ENCODE measurements at places on chromosomes 3 and 15. TPM values are rescaled to one million over a fixed set of nuclear protein-coding genes. Genes with fewer than 3 reads are reported as not detected.

GRCh38 chr15:62637950-62638619 lies 404.5 kb upstream of the TPM1 start:
- H3K27ac ChIP-seq = no peak overlapping the region
- H3K36me3 ChIP-seq = no peaks in the 10 kb centered on the region

SCG3 gene
- 37.0 TPM for total RNA-seq

GRCh38 chr3:165148876-165149441 lies 47.2 kb downstream of the SLITRK3 start:
- H3K27ac ChIP-seq = no peak overlapping the region
- no peaks in the 10 kb centered on the region for H3K4me1 ChIP-seq
- DNase-seq = no peak
- no peak overlapping the region for H3K4me3 ChIP-seq

- H3K4me1 ChIP-seq = no peaks in the 10 kb centered on the region
- DNase-seq = no peak
- H3K36me3 ChIP-seq = no peaks in the 10 kb centered on the region
- H3K27me3 ChIP-seq = no peaks in the 10 kb centered on the region
Observed at GRCh38 chr3:105513042-105513441, 146.3 kb downstream of the ALCAM start.

GRCh38 chr15:64903326-64903950 lies 8.3 kb upstream of the ANKDD1A start:
- H3K36me3 ChIP-seq = peaks cover 6% of the 10 kb centered on the region
- H3K27me3 ChIP-seq = peaks cover 3% of the 10 kb centered on the region
- H3K27ac ChIP-seq = no peak overlapping the region
- peaks cover 10% of the 10 kb centered on the region for H3K4me1 ChIP-seq
- H3K4me3 ChIP-seq = no peak overlapping the region

RBSN gene
- total RNA-seq = 25.7 TPM

IDH2 gene
- total RNA-seq = 133 TPM

DNA sequence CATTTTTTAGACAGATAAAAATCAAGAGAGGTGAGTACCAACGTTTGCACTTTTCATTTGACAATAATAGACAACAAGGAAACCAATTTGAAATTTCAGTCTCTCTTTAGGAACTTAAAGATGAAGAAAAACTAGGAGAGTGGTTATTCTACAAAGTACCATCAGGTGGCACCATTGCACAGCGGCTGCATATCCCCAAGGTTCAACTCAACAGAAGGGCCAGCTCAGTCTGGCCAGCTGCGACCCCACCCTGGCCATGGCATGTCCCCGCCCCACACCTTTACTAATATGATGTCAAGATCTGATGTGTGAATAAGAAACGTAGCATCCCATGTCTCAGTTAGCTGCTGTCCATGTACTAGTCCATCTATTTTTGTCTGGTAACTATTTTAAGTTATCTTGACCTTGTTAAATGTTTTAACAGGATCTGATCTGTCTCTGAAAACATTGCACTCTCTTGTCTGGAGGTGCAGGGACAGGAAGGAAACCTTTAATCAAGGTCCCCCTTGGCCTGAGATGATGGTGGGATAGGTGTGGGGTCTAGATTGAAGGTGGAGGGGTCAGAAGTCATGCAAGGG lies 35.5 kb upstream of the CGNL1 start:
- peak; percentile 55 for DNase-seq
- H3K27ac ChIP-seq = peak overlapping the region; percentile 73
- no peak overlapping the region for H3K4me3 ChIP-seq
- H3K27me3 ChIP-seq = peaks cover 14% of the 10 kb centered on the region
- no peaks in the 10 kb centered on the region for H3K36me3 ChIP-seq

ARL6IP5 gene
- total RNA-seq = 86.2 TPM

- H3K4me3 ChIP-seq = no peak overlapping the region
- DNase-seq = no peak
- peaks cover 9% of the 10 kb centered on the region for H3K27me3 ChIP-seq
- H3K4me1 ChIP-seq = no peaks in the 10 kb centered on the region
- no peak overlapping the region for H3K27ac ChIP-seq
Observed at GRCh38 chr15:70474471-70475406, 288.6 kb downstream of the UACA start.

DNA sequence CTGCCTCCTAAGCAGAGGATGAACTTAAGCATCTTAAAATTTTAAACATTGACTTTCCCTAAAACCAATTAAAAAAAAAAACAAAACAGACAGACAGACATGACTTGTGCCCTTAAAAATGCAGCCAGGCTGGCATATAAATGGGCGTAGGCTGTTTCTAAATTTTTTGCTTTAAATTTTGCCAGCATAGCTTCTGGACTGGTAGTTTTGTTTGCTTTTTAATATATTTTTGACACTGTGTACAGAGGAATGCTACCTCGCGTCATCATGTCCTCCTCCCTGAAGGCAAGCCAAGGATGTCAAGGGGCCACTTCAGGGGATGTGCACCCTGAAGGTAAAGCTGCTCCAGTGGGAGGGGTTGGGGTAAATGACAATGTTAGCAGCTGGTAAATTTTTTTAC lies 134.8 kb downstream of the PGPEP1L start:
- H3K36me3 ChIP-seq = no peaks in the 10 kb centered on the region
- H3K27ac ChIP-seq = no peak overlapping the region
- H3K4me1 ChIP-seq = peaks cover 18% of the 10 kb centered on the region
- peaks cover 1% of the 10 kb centered on the region for H3K27me3 ChIP-seq
- no peak for DNase-seq
- no peak overlapping the region for H3K4me3 ChIP-seq

GRCh38 chr3:13229273-13229949 lies 156.2 kb upstream of the IQSEC1 start:
- no peak overlapping the region for H3K27ac ChIP-seq
- H3K4me3 ChIP-seq = no peak overlapping the region
- H3K36me3 ChIP-seq = peaks cover 12% of the 10 kb centered on the region
- H3K27me3 ChIP-seq = peaks cover 5% of the 10 kb centered on the region
- no peak for DNase-seq
- H3K4me1 ChIP-seq = peaks cover 13% of the 10 kb centered on the region

DNA sequence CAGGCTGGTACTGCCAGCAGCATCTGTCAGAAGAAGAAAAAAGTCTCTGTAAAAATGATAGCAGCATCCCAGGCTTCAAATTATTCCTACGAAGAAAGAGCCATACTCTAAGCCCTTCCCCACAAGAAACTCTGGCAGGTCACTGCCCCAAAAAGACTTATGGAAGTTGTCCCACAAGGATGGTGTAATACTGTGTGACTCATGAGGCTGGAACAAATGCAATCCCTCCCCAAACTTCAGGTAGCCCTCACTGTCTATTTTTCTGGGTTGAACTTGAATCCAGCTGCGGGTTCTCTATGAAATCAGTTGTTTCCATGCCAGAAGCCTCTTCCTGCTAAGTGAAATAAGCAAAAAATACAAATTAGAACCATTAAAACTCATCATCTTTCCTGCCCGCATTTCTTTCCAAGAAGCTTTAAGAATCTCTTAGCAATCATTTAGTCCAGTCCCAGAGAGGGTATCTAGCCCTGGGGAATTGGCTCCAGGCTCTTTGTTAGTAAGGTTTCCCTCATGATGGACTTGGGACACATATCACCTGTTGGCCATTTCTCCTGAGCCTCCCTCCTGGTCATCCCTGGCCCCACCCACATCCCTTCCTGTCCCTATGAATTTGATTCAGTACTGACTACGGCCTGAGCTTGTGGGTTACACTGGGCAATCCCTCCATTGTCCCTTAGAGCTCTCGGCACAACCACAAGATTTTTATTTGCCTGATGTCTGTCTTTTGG lies 51.7 kb downstream of the FAM174B start:
- H3K27ac ChIP-seq = no peak overlapping the region
- H3K4me3 ChIP-seq = peak overlapping the region; percentile 24
- DNase-seq = no peak
- H3K27me3 ChIP-seq = peaks cover 4% of the 10 kb centered on the region

DNA sequence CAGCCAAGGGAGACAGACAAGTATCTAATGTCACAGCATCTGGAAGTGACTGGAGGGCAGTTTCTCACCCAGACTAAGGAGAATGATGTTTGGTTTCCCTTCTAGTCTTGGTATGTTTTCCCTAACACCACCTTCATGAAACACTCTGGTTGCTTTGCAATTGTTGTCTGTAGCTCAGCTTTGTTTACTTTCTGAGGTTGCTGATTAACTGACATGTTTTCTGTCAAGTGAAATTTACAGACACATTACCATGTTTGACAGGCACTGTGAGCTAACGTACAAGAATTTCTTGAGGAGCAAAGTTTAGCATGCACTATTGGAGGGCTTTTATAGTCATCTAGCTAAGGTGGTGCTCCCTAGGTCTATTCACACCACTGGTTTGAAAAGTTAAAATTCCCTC lies 131.6 kb upstream of the NECTIN3 start:
- H3K4me1 ChIP-seq = peaks cover under 1% of the 10 kb centered on the region
- H3K27ac ChIP-seq = no peak overlapping the region
- H3K36me3 ChIP-seq = no peaks in the 10 kb centered on the region
- no peak overlapping the region for H3K4me3 ChIP-seq

DNA sequence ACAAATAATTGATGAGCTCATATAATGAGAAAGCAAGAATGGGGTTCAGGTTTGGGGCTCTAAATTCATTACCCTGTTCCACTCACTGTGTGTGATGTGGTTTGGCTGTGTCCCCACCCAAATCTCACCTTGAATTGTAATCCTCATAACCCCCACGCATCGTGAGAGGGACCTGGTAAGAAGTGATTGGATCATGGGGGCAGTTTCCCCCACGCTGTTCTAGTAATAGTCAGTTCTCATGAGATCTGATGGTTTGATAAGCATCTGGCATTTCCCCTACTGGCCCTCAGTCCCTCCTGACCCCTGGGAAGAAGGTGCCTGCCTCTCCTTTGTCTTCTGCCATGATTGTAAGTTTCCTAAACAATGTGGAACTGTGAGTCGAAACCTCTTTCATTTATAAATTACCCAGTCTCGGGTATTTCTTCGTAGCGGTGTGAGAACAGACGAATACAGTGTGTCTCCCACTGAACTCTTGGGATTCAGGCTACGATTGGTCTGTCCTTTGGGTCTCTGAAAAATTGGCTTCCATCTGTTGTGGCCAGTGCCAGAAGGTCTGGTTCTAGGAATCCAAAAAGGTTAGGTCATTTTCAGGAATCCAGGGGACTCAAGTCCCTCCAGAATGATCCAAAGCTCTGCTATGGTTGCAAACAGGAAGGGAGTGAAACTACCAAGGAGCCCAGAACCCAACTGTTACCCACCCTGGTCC lies 87.7 kb downstream of the XXYLT1 start:
- peak overlapping the region; percentile 12 for H3K4me3 ChIP-seq
- H3K4me1 ChIP-seq = peaks cover 88% of the 10 kb centered on the region
- peak overlapping the region; percentile 84 for H3K27ac ChIP-seq
- DNase-seq = no peak
- peaks cover 9% of the 10 kb centered on the region for H3K27me3 ChIP-seq
- H3K36me3 ChIP-seq = peaks cover 13% of the 10 kb centered on the region

- no peak overlapping the region for H3K4me3 ChIP-seq
- peaks cover 7% of the 10 kb centered on the region for H3K27me3 ChIP-seq
- peaks cover 28% of the 10 kb centered on the region for H3K36me3 ChIP-seq
- H3K27ac ChIP-seq = no peak overlapping the region
Observed at GRCh38 chr3:124227150-124227630, 235.3 kb upstream of the ROPN1 start.

DNA sequence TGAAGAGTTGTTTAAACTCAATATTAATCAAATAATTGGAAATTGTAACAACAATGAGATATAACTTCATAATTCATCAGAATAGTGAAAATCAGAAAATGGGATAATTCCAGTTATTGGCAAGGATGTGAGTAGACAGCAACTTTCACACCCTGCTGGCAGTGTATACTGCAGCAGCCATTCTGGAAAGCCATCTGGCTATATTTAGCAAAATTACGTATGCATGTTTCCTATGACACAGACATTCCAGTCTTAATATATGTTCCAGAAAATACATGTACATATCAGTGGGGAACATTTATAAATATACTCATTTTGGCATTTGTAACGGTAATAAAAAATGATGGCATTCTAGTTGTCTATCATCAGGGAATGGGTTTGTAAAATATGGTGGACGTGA lies 564.1 kb downstream of the GBE1 start:
- H3K27ac ChIP-seq = no peak overlapping the region
- no peaks in the 10 kb centered on the region for H3K27me3 ChIP-seq
- no peaks in the 10 kb centered on the region for H3K4me1 ChIP-seq

MOBP gene
- not detected for total RNA-seq

SCAMP5 gene
- total RNA-seq = 132 TPM

LSG1 gene
- total RNA-seq = 35.8 TPM

- peaks cover 3% of the 10 kb centered on the region for H3K27me3 ChIP-seq
- no peak overlapping the region for H3K4me3 ChIP-seq
- no peak overlapping the region for H3K27ac ChIP-seq
- DNase-seq = peak; percentile 74
- H3K4me1 ChIP-seq = no peaks in the 10 kb centered on the region
- no peaks in the 10 kb centered on the region for H3K36me3 ChIP-seq
Observed at GRCh38 chr3:85567071-85567676, 608.4 kb downstream of the CADM2 start.

DNA sequence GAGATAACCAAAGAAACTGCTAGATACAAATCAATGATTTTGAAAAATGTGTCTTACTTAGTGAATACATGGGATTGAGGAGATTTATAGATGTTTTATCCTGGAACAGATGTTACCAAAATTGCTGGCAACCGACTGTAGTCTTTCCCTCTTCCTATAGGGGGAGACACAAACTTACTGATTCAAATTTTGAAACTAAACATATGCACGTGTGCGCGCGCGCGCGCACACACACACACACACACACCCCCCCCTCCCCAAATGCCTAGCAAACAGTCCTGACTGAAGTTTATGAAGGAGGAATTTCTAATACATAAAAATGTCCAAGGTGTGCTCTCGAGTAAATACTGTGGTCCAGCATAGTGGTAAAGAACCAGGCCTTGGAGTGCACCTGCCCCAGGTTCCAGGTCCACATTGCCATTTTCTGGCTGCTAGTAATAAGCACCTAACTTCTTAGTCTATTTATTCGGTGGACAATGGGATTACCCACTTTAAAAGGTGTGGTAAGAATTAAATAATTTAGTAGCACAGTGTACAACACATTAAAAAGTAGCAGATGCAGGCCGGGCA lies 18.5 kb upstream of the C3orf62 start:
- H3K27me3 ChIP-seq = no peaks in the 10 kb centered on the region
- DNase-seq = peak; percentile 18
- peak overlapping the region; percentile 56 for H3K4me3 ChIP-seq
- H3K4me1 ChIP-seq = no peaks in the 10 kb centered on the region
- H3K36me3 ChIP-seq = peaks cover 38% of the 10 kb centered on the region
- H3K27ac ChIP-seq = no peak overlapping the region

GRCh38 chr3:129577925-129578786 lies 28.3 kb downstream of the PLXND1 start:
- no peak for DNase-seq
- peak overlapping the region; percentile 24 for H3K27ac ChIP-seq
- no peak overlapping the region for H3K4me3 ChIP-seq
- H3K4me1 ChIP-seq = peaks cover 5% of the 10 kb centered on the region
- H3K36me3 ChIP-seq = peaks cover 44% of the 10 kb centered on the region

DNA sequence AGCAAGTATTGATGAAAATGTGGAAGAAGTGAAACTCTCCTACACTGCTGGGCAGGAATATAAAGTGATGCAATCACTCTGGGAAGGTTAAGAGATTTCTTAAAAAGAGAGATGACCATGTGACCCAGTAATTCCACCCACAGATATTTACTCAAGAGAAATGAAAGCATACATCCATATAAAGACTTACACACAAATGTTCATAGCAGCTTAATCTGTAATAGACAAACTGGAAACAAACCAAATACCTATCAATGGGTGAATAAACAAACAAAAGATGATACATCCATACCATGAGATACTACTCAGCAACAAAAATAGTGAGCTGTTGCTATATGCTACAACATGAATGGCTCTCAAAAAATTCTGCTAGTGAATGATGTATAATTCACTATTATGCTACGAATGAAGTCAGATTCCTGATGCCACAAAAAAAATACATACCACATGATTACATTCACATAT lies 463.3 kb downstream of the MAGI1 start:
- H3K27ac ChIP-seq = no peak overlapping the region
- H3K4me3 ChIP-seq = no peak overlapping the region

Data from endothelial cell (in vitro differentiated cells).